Suppressor macrophage treated with lipopolysaccharide for 4 hours (primary cell): ENCODE measurements at places on chromosomes 12 and 14.

DNA sequence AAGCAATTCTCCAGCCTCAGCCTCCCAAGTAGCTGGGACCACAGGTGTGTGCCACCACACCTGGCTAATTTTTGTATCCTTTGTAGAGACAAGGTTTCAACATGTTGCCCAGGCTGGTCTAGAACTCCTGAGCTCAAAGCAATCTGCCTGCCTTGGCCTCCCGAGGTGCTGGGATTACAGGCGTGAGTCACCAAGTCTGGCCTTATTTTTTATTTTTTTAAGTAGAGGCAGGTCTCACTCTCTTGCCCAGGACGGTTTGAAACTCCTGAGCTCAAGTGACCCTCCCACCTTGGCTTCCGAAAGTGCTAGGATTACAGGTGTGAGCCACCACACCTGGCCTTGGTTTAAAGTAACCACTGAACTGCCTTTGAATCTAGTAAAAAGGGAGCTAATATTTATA lies 56.8 kb downstream of the SPPL3 start:
- no peak for DNase-seq

DNA sequence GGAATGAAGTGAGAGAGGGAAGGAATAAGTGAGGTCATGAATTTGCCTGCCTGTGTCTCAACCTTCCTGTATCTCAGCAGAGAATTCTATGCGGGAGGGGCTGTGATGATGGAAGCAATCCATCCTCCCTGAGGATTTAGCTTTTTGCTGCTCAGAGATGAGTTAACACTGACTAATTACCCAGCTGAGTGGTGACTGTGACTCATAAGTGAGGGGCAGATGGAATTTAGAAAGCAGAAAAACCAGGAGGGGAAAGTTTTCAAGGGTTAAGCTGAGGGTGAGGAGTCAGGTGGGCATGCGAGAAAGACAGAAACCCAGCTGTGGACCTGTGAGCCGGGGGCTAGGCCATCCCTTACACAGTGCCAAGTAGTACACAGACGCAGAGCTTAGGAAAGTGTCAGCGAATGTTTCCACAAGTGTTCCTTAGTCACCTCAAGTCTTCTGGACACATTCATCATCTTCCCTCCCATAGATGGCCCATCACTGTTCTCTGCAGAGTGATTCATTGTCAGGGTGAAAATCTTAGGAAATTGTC lies 277.9 kb downstream of the IPO8 start:
- no peak for DNase-seq

GRCh38 chr12:29945904-29946303 lies 162.2 kb upstream of the TMTC1 start:
- no peak for DNase-seq

DNA sequence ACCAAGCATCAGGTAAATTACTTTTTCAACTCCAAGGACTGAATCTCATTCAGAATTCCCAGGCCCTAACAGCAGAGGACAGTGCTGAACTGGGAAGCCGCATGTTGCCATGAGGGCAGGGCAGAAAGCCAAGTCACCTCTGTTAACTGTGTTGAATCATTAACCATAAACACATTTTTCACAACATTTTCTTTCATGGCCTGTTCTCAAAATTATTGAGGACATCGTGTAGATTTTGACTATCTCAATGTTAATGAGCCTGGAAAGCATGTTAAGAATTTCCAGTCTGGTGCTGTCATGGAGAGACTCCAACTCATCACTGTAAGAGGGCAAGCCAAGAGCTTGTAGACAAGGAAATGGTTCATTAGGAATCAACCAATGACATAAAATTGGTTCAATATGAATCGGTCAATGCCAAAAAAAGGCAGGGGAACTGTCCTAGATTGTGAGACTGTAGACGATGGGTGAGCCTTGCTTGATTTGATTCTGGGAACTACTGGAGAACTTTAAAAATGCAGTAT lies 33.7 kb downstream of the CPM start:
- DNase-seq, result no peak

GRCh38 chr14:22449600-22449905 lies 139.5 kb downstream of the DAD1 start:
- DNase-seq, result no peak

DNA sequence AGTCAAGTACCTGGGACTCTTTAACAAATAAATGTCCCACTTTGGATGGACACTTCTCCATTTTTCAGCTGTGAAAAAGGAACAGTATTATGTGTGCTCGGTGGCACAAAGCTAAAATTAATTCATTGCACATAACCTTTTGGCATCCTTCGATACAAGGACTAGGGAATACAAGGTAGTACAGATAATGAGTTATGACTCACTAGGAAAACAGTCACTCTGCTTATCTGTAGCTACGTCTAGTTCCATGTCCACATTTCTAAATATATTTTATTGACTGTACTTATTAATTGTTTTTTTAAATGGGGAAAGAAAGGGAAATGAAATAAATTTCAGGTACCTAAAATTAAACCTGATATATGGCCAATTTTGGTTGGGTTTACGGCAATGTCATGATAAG lies 35.2 kb upstream of the RIC8B start:
- no peak for DNase-seq

DNA sequence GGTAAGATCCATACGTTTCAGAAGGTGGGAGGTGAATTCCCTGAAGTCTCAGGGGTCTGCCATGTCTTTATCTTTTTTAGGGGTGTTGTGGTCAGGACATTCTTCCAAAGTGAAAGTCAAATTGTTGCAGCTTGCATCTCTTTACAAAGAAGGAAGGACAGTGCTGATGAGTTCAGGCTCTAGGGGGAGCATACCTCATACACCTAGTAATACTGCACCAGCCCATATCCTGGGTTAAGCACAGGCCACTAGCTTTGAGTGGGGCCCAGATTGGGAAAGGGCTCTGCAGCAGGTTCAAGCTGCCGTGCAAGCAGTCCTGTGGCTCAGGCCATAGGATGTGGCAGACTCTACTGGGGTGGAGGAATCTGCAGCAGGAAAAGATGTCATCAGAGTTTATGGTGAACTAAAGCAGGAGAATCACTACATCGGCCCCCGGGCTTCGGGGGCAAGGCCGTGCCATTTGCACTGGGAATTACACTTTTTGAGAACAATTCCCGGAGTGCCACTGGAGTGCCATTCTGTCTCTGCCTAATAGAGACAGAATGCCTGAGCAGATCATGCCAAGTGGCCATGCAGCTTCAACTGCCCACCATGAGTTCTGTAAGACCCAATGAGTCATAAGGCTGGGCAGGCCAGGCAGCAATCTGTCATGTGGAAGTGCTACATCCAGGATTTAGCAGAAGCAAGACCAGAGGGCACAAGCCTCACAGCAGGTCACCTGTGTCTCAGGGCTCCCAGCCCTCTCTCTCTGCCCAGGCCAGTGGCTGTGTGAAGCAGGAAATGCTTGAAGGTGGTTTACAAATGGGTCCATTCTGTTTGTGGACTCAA lies 32.3 kb downstream of the DIO3 start:
- no peak for DNase-seq

GRCh38 chr14:68816943-68817430 lies 24.1 kb upstream of the ZFP36L1 start:
- no peak for DNase-seq
